Stimulated activated CD4-positive, alpha-beta T cell treated with anti-CD3 and anti-CD28 coated beads, Interleukin-15, amount 100 ng/mL, for 1 hour (primary cell): ENCODE measurements at places on chromosomes 7 and 10.

DNA sequence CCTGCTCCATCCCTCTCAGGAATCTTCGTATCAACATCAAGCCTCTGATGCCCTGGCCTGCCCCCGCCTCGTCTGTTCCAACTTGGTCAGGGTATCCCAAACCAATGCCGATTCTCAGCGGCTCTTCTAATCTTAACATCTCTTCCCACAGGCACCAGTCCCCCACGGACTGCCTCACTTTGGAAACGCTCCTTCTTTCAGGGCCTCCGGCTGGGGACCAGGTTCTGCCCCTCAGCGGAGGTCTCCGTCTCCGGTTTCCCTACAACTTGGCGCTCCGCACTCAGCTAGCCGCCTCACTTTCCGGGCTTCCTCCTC is 488 bp downstream of the ABCF2 start:
- DNase-seq = no peak

DNA sequence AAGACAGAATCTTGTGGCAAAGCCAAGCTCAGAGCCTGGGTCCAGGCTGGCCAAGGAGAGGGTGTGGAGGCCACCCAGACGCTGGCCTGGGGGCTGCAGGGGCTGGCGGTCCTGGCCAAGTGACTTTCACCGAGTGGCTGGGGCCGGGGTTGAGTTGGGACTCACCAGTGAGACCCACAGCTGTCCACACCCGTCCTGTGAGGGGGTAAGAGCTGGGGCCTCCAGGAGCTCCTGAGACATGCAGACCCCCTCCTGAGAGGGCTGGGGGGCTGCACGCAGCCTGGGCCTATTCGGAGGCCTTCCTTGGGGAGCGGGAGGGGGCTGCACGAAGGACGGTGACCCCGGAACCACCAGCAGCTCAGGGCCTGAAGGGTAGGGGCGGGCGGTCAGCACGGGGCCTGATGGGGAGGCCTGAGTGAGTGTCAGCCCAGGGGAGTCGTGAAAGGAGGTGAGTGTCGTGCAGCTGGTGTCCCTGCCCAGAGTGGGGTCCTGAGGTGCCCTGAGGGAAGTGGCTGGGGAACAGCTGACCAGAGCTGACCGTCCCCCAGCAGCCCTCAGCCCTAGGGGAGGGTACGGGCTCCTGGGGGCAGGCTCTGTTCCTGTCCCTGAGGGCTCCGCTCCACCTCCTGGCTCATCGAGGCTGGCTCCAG is 100.9 kb downstream of the FOXL3 start:
- DNase-seq = no peak

GRCh38 chr10:26642896-26643653 is 54.4 kb upstream of the PDSS1 start:
- no peak for DNase-seq

DNA sequence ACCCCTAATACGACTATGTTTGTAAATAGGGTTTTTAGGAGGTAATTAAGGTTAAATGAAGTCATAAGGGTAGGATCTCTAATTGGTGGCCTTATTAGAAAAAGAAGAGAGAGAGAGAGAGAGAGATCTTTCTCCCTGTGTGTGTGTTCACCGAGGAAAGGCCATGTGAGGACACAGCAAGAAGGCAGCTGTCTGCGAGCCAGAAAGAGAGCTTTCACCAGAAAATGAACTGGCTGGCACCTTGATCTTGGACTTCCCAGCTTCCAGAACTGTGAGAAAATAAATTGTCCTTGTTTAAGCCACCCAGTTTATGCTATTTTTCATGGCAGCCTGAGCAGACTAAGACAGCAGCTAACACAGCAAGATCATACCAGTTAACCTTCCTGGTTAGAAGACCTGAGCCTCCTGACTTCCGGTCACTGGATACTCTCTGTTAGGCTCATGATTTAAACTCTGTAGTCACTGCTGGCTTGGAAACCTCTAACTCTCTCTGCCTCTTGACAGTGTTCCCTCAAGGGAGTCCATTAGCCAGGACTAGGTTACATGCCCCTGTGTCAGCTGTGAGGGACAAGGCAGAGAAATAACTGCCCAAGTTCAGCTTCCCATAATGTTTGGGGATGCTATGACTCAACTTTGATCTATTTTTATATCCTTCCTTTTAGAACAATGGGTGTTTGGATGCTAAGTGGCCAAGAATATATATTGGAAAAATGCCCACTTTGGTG is 102.3 kb downstream of the DYNC1I1 start:
- DNase-seq = no peak

DNA sequence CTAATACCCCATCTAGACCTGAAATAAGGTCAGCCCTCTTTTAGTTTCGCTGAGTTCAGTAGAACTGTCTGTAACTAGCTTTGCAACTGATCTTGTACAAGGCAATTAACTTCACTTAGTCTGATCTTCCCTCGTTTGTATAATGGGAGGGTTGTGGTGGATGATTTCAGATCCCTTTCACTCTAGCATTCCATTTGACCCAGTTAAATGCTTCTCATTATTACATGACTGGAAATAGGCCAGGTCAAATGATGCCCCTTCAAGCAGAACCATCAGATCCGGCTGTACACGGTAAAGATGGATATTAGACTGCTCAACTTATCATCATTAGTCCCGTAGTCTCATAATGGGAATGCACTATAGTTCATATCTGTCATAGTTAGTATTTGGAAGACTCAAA is 1009.0 kb downstream of the LRMDA start:
- DNase-seq = no peak

DNA sequence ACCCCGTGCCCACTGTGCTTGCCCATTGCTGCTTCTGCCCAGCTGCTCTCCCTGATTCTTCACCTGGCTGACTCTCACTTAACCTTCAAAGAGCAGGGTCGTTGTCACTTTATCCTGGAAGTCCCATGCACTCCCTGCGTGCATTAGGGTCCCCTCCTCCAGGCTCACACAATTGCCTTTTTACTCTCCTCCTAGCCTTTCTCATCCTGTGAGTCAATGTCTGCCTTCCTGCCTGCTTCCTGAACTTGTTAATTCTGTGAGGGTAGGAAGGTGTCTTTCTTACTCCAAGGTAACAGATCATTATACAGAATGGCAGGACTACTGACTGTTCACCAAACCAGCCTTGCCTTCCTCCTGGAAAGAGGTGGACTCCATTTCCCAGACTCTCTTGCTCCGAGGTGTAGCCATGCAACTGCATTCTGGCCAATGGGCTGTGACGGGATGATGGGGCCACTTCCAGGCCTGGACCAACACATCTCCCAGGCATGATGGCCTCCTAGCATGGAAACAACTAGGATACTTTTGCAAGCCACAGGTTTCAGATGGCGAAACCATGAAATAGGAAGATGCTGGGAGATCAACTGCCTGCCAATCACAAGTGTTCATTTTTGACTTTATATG is 54.7 kb downstream of the ARHGAP22 start:
- DNase-seq = no peak

DNA sequence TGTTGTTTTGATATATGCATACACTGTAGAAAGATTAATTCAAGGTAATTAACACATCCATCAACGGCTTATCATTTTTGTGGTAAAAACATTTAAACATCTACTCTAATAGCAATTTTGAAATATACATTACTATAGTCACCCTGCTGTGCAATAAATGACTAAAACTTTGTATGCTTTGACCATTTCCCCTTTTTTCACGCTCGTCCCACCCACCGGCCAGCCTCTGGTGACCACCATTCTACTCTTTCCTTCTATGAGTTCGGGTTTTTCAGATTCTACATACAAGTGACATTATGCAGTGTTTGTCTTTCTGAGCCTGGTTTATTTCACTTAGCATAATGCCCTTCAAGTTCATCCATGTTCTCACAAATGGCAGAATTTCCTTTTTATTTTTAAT is 21.3 kb downstream of the CYCS start:
- no peak for DNase-seq

DNA sequence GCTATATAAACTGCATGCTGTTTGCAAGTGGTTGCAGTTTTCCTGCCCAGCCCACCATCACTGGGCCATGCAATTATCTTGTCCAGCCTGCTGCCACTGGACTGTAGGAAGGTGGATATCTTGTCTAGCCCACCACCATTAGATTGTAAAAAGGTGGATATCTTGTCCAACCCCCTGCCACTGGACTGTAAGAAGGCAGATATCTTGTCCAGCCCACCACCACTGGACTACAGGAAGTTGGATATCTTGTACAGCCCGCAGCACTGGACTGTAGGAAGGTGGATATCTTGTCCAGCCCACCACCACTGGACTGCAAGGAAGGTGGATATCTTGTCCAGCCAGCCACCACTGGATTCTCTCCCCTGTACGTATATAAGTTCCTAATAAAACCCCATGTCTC is 69.8 kb downstream of the SKAP2 start:
- DNase-seq = no peak

- no peak for DNase-seq
These were observed 87.7 kb upstream of the EGR2 start for GRCh38 chr10:62903828-62904227.

DNA sequence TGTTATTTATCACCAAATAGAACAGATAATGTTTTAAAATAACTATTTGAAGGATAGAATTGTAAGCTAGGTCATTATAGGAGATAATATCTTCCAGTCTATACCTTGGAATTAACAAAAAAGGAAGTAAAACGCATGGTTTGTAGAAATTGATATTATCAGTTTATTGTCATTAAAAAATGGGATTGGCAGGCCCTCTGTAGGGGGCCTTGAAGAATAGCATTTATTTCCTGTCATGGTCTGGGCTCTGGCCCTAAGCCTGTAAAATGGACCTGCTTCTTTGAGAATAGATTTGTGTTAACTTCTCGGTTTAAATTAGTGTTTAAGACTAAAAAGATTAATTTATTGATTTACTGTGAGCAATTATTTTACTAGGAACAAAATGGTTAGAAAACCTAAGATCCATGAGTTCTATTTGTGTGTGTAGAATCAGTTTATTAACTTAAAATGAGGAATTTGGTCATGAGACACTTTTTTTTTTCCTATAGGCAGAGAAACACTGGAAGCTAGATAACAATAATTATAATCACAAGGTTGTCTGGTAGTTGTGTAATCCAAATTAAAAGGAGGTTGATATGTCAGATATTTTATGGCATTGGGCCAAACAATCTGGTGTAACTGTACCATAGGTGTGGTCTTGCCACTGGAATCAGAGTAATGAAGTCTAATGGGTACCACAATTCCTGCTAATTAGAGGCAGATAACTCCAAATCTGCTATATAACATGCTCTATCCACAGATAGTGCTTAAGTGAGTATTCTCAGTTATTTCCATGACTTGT is 197.4 kb upstream of the FOXP2 start:
- DNase-seq = no peak

GRCh38 chr10:122446668-122447423 is 7.6 kb upstream of the ARMS2 start:
- DNase-seq = no peak

- DNase-seq = no peak
These were observed 148.7 kb upstream of the KLF6 start for GRCh38 chr10:3933733-3934132.

GRCh38 chr7:158398750-158399149 is 188.9 kb downstream of the PTPRN2 start:
- no peak for DNase-seq

DNA sequence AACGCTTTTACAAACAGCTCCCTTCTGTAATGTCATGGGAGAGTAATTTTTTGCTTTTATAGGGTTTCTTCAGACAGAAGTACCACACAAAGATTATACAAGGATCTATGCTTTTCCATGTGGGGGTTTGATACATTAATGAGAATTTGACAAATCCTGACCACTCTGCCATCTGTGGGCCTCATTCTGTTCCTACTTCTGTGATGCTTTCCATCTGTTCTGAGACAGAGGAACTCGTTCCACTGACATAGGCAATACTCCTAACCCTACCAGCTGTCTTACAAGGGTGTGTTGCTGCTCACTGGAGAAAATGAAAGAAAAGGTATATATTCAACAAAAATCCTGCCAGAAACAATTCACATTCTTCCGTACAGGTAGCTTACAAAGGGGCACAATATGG is 59.4 kb upstream of the NAMPT start:
- no peak for DNase-seq

GRCh38 chr7:1357601-1358271 is 101.5 kb downstream of the MICALL2 start:
- DNase-seq = no peak

GRCh38 chr10:49649294-49649693 is 30.2 kb upstream of the C10orf53 start:
- DNase-seq = no peak
